ENCODE measurements at places on chromosomes 7 and 10. TPM values are rescaled to one million over a fixed set of nuclear protein-coding genes. Genes with fewer than 3 reads are reported as not detected.

- H3K27me3 ChIP-seq: no peaks in the 10 kb centered on the region
- no peaks in the 10 kb centered on the region for H3K4me1 ChIP-seq
- H3K4me3 ChIP-seq: no peak overlapping the region
- no peak overlapping the region for H3K27ac ChIP-seq
Observed at GRCh38 chr10:129335942-129336341, 131.1 kb upstream of the MGMT start.

DNA sequence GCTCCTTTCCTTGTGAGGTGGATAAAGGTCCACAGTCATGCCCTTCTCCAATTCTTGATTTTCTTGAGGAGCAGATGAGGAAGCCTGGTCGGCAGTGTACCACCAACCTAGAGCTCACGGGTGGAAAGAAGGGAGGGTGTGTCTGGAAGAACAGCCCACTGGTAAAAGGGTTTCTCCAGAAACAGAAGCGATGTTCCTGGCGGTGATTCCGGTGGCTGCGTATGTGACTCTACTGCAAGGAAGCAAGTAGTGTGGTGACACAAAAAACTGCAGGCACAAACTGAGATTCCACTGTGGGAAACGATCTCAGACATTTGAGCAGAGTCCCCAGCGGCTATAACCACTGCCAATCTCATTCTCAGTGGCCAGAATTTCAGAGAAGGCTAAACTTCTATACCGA is 65.9 kb upstream of the ATP6V0A4 start:
- no peaks in the 10 kb centered on the region for H3K36me3 ChIP-seq
- H3K4me1 ChIP-seq: no peaks in the 10 kb centered on the region
- H3K27ac ChIP-seq: no peak overlapping the region
- no peak overlapping the region for H3K4me3 ChIP-seq

DNA sequence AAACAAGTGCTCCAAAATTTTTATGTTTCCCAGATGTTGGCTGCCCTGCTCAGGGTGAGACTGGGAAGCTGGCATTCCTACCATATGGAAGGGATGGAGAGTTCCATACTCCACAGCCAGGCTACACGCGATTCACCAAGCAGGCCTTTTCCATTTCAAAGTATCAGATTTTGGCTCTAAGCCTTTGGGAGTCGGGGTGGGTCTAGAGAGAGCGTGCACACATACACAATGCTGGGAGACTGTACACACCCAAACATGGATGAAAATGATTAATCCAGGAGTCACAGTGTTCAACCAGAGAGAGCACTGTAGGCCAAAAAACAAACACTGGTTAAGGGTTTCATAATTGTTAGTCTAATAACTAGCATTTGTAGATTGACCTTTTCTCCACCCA is 295.0 kb downstream of the BICC1 start:
- H3K4me3 ChIP-seq: no peak overlapping the region
- no peaks in the 10 kb centered on the region for H3K36me3 ChIP-seq
- H3K27ac ChIP-seq: no peak overlapping the region
- no peak for DNase-seq

- no peaks in the 10 kb centered on the region for H3K36me3 ChIP-seq
- no peaks in the 10 kb centered on the region for H3K27me3 ChIP-seq
- no peaks in the 10 kb centered on the region for H3K4me1 ChIP-seq
- no peak overlapping the region for H3K27ac ChIP-seq
- no peak overlapping the region for H3K4me3 ChIP-seq
Observed at GRCh38 chr7:157916946-157917640, 580.3 kb downstream of the DNAJB6 start.

DNA sequence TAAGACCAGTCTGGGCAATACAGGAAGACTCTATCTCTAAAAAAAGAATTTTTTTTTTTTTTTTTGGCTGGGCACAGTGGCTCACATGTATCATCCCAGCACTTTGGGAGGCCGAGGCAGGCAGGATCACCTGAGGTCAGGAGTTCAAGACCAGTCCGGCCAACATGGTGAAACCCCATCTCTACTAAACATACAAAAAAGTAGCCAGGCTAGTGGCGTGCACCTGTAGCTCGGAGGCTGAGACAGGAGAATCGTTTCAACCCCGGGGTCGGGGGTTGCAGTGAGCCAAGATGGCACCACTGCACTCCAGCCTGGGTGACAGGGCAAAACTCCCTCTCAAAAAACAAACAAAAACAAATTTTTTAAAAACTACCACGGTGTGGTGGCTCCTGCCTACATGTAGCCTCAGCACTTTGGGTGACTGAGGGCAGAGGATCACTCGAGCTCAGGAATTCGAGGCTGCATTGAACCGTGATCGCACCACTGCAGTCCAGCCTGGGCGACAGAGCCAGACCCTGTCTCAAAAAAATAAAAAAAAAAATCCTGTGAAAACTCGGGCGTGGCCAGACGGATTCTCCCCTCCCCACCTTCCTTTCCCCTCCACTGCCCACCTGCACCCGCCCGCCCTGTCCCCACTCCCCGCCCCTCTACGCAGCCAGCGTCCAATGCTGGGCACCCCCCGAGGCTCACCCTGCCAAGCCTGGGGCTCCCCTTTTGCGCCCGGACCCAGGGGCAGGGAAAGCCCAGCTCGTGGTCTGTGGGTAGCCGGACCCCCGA is 745 bp upstream of the ORAI2 start:
- H3K4me3 ChIP-seq: peak overlapping the region; percentile 69
- no peaks in the 10 kb centered on the region for H3K27me3 ChIP-seq
- H3K36me3 ChIP-seq: peaks cover 5% of the 10 kb centered on the region

DNA sequence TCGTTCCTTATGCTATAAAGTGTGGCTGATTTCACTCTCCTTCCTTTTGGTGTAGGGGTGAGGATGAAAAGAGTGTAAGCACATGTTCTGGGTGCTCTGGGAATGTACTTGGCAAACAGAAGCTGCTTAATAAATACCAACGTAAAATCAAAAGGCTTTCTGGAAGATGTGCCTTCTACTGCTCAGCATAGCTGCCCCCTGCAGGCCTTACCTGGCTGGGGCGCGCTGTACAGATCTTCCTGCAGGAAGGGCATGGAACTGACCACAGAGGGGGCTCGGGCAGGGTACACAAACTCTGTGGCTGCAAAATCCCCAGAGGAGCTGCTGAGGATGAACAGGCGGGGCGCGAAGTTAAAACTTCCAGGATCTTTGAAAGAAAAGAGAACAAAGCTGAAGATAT is 169.4 kb downstream of the SVIL start:
- no peak for DNase-seq
- H3K4me1 ChIP-seq: no peaks in the 10 kb centered on the region
- peaks cover 6% of the 10 kb centered on the region for H3K36me3 ChIP-seq
- no peak overlapping the region for H3K27ac ChIP-seq
- no peaks in the 10 kb centered on the region for H3K27me3 ChIP-seq

The CYP3A7 gene
- 0.45 TPM for polyA plus RNA-seq

The CACNB2 gene
- 0.27 TPM for polyA plus RNA-seq

The C10orf67 gene
- 0.10 TPM for polyA plus RNA-seq

The GIMAP7 gene
- polyA plus RNA-seq: 10.9 TPM

The PDSS1 gene
- polyA plus RNA-seq: 23.5 TPM

The WDR11 gene
- polyA plus RNA-seq: 22.2 TPM
